ENCODE measurements at places on chromosomes 4 and X.
A peak's percentile ranks its signal among the peaks of the same experiment; 100 is the strongest.

DNA sequence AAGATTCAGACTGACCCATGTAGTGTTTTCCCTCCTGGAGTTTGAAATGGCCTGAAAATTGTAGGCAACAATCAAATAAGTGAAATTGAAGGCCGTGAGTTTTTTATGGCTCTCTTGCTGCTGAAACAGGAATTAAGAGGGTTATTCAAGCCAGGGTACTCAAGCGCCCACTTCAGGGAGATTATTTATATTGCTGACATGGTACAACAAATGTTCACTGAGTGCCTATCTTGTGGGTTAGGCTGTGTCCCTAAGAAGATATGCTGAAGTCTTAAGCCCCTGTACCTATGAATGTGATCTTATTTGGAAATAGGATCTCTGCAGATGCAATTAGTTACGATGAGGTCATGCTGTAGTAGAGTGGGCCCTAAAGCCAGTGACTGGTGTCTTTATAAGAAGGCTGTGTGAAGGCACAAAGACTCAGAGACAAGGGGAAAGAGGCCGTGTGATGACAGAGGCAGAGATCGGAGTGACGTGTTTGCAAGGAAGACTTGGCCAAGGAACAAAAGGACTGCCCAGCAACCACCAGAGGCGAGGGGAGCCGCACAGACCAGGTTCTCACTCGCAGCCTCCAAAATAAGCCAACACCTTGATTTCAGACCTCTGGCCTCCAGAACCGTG, 72.9 kb downstream of the MED28 start:
- DNase-seq, result no peak

DNA sequence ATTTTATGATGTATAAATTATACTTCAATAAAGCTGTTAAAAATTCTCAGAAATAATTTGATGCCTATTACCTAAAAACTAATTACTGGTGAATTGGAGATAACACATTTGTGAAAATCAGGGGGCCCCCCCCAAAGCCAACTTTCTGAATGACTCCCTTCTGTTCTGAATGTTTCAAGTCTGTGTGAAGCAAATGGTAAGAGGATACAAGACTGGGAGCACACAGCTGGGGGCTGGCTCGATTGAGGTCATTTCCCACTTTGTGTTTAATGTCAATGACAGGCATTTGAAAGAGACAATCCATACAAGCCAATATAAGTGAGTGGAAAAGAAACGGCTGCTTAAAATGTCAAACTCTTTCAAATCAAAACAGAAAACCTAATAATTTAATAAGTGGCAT, 155.8 kb downstream of the SH2D1A start:
- no peak for DNase-seq

DNA sequence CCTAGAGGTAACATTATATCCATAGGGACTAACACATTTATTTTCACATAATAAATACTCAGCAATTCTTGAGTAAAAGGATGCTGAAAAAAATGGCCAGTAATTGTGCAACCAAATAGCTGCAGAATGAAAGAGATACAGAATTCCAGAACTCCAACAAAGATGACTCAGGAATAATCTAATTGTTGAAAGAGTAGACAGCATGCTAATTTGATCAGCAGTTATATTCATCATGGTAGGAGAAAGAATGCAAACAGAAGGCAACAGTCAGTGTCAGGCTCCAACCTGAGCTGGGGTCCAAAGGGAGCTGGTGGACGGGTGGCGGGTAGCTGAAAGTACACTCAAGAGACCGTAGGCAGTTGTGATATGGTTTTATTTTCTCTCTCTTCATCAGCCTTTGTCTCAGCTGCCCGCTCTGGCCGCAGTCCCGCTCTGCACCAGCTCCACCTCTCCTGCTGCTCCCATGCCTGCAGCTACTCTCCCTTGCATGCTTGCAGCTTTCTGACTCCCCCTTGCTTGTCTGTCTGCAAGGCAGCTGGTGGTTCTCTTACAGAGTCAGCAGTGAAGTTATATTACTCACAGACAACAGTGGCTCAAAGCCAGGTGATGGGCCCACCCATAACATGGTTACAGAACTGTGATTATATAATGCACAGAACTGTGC, 1150.1 kb downstream of the STIM2 start:
- no peak for DNase-seq

- no peak for DNase-seq
Measured at GRCh38 chr4:115152081-115152480, 38.7 kb upstream of the NDST4 start.

- DNase-seq, result no peak
Measured at GRCh38 chrX:1475881-1476280, 23.2 kb upstream of the ASMTL start.

GRCh38 chrX:9539605-9540387, 74.9 kb downstream of the TBL1X start:
- no peak for DNase-seq

- peak; percentile 38 for DNase-seq
Measured at GRCh38 chr4:80365928-80366327, 30.4 kb downstream of the CFAP299 start.

DNA sequence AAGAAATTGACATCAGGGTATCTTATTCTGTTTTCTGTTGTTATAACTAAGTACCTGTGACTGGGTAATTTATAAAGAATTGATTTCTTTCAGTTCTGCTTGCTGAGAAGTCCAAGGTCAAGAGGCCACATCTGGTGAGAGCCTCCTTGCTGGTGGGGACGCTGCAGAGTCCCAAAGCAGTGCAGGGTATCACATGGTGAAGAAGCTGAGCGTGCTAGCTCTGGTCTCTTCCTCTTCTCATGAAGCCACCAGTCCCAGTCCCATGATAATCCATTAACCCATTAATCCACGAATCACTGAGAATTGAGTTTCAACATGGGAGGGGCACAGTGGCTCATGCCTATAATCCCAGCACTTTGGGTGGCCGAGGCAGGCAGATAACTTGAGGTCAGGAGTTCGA, 18.0 kb downstream of the RBMX start:
- DNase-seq, result no peak

GRCh38 chrX:113804291-113804690, 779.6 kb upstream of the HTR2C start:
- no peak for DNase-seq

DNA sequence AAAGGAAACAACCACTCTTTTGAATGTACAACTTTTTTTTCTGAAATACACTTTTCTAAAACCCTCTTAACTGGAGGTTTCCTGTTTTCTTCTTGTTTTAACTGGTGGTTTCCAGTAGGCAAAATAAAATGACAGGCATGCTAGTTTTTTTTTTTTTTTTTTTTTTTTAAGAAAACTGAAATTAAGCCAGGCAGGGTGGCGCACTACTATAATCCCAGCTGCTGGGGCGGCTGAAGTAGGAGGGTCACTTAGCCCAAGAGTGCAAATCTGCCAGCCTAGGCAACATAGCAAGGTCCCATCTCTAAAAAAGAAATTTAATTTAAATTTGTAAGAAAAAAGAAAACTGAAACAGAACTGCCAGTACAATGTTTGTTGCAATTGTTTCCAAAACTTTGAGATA, 44.0 kb downstream of the TMEM144 start:
- DNase-seq, result no peak

GRCh38 chr4:40228497-40229365, 31.9 kb downstream of the RHOH start:
- DNase-seq, result peak; percentile 26

DNA sequence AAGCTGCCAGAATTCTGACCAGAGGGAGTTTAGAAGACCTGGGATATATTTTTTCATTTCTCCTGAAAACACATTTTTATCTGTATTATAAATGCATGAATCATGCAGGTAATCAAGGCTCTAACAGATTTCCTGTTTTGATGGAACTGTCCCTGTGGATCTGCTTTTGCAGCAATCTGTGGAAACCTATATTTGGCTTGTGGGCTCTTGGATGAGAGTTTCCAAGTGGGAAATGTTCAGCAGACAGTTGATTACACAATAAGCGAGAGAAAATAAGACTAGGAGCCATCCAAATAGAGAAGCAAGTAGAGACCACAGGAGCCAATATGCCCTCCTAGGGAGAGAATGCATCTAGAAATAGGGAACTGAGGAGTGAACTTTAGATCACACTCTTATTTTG, 105.0 kb downstream of the NDST3 start:
- DNase-seq, result no peak

DNA sequence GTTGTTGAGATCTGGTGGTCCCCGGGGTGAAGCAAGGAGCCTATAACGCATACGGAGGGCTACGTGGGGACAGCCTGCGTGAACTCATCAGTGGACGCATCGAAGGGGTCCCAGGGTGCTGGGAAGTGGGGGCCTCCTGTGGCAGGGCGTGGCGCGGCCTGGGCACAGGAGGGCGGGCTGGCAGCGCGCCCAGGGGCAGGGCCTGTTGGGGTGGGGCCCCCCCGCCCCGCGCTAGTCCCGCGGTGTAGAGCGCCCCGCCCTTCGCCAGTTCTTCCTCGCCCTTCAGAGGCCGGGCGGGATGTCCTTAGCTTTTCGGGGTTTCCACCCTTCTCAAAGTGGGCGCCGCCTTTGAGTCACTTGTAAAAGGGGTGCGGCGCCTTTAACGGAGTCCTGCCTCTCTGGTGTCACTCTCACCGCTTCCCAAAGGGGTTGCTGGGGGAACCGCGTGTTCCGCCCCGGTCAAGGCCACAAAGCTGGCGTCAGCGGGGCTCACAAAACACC, 632 bp downstream of the PLP2 start:
- peak; percentile 82 for DNase-seq

DNA sequence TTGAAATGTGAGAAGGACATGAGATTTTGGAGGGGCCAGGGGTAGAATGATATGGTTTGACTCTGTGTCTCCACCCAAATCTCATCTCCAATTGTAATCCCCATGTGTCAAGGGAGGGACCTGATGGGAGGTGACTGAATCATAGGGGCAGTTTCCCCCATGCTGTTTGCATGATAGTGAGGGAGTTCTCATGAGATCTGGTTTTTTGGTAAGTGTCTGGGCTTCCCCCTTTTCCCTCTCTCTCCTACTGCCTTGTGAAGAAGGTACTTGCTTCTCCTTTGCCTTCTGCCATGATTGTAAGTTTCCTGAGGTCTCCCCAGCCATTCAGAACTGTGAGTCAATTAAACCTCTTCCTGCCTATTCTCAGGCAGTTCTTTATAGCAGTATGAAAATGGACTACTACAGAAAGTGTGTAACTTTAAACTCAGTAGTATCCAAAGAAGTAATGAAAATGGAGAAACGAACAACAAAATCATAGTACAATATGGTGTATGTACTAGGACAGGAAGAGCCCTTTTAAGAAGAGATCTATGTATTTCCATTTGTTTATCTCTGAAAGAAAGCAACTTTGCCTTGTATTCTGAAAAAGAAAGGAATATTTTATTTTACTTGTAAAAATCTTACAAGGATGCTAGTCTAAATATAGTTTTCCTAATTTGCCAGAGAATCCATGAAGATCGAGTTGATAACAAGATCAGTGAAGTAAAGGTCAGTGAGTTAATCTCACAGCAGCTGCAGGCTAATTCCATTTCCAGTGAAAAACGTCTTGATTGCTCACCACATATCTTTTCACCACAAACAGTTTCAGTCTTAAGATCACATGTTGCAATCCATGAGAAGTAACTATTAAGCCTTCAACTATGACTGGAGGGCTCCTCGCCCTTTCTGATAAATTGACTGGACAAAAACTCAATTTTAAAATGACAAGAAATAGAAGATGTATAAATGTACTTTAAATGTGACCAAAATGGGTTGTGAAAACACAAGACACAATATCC, 20.5 kb downstream of the PKD2 start:
- DNase-seq, result peak; percentile 46

- DNase-seq, result no peak
Measured at GRCh38 chr4:100984901-100985300, 362.4 kb downstream of the PPP3CA start.

DNA sequence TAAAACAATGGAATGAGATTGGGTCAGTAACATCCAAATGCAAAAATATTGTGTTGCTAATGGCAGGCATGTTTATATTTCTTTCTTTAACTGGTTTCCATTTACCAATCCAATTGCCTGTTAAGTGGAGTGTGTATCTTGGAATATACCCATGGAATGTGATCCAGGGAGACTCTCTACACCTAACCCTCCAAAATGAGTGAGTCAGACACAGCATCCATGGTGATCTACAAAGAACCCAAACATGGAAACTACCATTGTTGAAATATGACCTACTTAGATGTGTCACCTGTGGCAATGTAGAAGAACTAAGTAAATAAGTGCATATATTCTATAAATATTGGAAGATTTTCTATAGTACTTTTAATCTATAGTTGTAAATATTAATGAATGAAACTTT, 110.3 kb downstream of the AREG start:
- no peak for DNase-seq

DNA sequence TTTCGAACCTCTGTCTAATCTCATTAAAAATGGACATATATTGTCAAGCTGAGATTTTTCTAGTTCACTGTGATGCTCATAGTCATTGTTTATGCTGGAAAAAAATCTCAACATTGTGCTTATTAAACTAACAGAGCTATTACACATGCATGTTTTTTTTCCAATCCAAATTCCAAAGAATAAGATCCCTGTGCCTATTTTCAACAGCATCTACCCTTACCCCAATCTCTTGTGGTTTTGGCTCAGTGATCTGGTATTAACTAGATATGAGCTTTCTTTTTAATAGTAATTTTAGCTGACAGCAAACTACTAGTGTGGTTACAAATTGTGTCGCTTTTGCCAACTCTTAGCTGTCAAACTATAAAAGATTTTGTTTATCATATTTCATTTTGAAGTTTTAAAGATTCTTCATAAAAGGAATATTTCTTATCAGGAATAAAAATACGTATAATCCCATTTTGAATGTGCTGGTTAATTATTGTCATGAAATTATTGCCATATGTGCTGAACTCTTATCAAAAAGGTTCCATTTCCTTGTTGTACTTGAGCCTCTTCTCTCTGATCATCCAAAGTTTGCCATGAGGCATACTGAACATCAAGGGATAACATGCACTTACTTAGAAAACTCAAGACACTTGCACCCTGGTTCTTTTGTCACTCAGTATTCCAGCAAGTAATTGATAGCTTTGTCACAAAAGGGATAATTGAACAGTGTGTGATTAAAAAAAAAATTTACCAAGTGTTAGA, 241.2 kb downstream of the ARHGAP24 start:
- DNase-seq, result no peak

- no peak for DNase-seq
Measured at GRCh38 chr4:71470524-71470923, 131.7 kb downstream of the SLC4A4 start.

DNA sequence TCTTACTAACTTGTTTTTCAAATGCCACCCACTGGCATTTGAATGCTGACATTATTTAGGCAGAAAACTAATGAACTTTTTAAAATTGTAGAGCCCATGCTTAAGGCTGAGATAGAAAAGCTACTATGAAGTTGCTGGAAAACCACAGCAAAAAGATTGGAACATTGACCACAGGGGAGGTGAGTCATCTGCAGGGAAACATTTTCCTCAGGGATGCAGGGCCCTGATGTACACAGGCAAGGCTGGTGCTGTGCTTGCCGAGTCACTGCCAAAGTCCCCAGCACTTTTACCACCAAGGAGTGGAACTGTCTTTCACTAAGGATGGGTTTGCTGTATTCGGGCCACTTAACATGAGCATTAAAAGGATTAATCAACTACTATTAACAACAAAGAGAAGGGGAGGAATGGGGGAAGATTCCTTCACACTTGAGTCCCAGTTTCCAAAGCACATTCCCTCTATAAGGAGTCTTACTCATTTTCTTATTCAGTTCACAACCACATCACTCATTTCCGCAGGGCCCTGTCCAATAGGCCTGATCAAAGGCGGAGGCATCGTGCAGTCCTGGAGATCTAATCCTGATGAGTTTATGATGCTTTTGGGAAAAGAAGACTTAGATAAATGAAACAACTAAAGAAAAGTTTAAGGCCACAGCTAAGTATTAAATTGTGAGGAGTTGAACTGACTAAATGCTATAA, 202.9 kb upstream of the NPY2R start:
- no peak for DNase-seq

- peak; percentile 13 for DNase-seq
Measured at GRCh38 chr4:173272996-173273395, 61.2 kb downstream of the HMGB2 start.

GRCh38 chrX:145394344-145394743, 147.0 kb downstream of the SPANXN1 start:
- no peak for DNase-seq

Measured in inflammatory macrophage (primary cell).